Panc1 (cell line): ENCODE measurements at places on chromosomes 7 and 10.

DNA sequence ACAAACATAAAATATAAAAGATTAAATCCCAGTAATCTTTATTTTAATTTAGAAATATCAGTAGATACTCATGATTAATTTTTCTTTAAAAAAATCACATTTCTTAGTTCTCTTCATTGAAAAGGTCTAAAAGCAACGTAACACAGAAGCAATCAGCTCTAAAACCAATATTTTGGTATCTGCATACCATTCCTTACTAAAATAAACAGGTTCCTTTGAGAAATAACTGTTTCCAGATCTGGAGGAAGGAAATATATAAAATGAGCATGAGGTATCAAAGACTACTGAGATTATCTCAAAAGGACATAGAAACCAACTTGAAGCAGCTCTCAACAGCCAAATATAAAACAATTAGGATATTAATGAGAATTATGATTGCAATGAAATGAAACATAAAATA is 301.0 kb upstream of the GNAI1 start:
- DNase-seq: no peak

DNA sequence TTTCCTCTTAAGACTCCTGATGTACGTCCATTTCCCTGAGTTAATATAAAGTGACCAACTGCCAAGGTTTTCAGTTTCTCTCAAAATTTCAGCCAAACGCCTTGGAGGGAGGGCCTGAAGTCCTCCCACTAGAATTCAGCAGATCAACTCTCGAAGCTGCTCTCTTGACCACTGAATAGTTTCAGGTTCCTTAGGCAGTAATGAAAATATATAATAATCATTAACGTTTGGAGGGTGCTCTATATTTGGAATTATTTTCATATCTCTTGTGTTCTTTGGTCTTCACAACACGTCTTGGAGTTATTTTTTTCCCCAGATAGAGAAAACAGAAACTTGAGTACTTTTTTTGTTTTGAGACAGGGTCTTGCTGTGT is 123.6 kb upstream of the SFMBT2 start:
- no peak for DNase-seq

- no peak for DNase-seq
Observed at GRCh38 chr7:149562602-149563001, 65.0 kb upstream of the ZNF746 start.

GRCh38 chr7:19709249-19709578 is 377 bp upstream of the POLR1F start:
- DNase-seq: no peak

- no peak for DNase-seq
Observed at GRCh38 chr7:23285657-23286646, 13.2 kb upstream of the MALSU1 start.

DNA sequence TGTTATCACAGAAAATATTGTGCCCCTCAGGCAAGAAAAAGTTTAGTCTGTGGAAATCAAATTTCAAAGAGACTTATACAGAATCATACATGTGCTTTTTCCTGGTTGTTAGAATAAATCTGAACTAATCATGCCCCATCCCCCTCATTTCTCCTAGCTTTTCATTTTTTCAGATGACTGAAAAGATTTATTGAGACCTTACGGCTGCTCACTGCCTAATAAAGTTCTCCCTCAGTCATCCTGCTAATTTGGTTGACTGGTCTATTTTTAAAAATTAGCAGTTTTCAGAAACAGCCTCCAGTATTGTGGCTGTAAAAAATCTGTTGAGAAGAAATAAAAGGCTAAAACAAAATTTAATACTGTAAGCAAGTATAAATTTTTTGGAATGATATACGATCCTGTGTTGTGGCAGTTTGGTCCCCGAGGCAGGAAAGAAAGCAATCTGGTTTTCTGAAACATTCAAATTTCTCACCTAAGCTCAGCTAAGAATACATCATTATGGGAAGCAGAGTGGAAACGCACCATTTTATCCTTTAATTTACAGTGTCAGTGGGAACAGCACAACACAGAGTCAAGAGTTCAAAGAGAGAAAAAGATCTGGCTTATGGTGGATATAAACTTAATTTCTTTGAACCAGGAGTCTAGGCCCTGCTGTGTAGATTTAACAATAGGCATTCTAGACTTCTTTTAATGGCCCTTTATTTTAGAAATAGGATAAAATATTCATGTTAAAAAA is 144.4 kb downstream of the KCND2 start:
- no peak for DNase-seq

GRCh38 chr7:47508389-47509380 is 73.2 kb downstream of the TNS3 start:
- DNase-seq: no peak

GRCh38 chr10:35452171-35452570 is 115.9 kb downstream of the CCNY start:
- no peak for DNase-seq

- no peak for DNase-seq
Observed at GRCh38 chr7:47326808-47327207, 255.1 kb downstream of the TNS3 start.

DNA sequence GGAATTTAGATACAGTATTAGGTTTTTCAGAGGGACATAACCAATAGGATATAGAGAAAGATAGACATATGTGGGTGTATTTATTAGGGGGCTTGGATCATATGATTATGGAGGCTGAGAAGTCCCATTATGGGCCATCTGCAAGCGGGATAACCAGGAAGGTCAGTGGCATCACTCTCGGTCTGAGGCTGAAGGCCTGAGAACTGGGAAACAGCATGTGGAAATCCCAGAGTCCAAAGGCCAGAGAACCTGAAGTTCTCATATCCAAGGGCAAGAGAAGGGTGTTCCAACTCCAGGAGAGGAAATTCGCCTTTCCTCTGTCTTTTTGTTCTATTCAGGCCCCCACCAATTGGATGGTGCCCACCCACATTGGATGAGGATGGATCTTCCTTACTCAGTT is 180.7 kb downstream of the POU6F2 start:
- DNase-seq: no peak

- DNase-seq: no peak
Observed at GRCh38 chr10:70448236-70448635, 6.8 kb upstream of the NODAL start.

DNA sequence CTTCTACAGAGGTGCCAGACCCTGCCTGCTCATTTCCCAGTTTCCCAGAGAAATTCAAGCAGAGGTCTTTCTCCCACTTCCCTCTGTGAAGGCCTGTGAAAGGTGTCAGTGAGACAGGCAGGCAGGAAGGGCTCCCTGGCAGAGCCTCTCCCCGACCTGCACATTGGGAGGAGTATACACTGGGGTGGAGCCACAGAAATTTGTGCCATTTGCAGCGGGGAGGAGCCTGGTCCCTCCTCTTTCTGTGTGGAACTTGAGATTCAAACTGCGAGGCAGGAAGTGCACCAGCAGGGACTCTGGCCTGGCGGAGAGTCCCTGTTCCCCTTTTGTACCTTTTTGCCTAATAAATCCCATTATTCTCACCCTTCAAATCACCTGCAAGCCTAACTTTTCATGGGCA is 54.6 kb upstream of the OPN4 start:
- no peak for DNase-seq

GRCh38 chr10:69070951-69071350 is 17.0 kb upstream of the SRGN start:
- DNase-seq: no peak

DNA sequence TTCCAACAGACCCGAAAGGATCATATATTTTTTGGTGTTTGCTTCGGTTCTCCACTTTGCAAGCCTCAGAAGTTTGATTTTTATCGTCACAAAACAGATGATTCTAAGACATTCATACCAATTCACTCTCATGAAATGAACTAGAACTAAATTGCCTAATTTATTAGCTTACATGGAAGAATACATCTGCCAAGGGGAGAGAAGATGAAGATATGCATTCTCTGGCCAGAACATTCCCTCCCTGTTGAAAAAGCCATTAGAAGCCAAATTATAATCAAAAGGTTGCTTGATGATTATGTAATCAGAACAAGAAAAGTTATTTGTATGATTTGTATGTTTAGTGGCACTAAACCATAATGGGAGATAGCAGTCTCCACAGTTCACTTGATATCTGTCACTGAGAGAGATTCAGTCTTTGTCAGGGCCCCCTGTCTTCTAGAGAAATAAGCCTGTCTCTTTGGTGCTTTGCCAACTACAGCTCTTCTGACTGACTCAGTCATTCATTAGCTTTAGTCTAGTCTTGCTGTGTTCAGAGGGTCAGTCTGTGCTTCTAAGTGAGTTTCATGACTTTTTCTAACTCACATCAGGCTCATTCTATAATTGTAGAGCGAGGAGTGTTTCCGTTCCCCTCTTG is 95.3 kb upstream of the GNAI1 start:
- DNase-seq: no peak

GRCh38 chr10:32123021-32123420 is 66.8 kb upstream of the KIF5B start:
- DNase-seq: no peak

DNA sequence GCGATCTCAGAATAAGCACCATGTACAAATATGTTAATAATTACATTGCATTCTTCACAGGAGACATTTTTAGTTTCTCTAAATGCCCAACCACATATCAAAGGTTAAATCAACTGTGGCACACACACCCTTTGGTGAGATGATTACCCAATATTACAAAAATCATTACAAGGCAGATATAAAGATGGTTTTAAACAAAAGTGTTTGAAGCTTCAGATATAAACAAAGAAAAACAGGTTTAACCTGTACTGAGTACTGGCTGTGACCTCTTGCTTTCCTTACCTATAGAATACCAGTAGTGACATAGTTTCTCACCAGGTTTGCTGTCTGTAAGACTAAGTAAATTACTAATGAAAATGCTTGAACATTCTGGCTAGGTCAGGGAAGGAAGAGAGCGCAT is 360.0 kb upstream of the IGFBP3 start:
- no peak for DNase-seq

GRCh38 chr7:113374955-113375354 is 256.6 kb upstream of the SMIM30 start:
- DNase-seq: no peak

GRCh38 chr10:104080762-104081161 is 4.9 kb downstream of the COL17A1 start:
- DNase-seq: no peak

DNA sequence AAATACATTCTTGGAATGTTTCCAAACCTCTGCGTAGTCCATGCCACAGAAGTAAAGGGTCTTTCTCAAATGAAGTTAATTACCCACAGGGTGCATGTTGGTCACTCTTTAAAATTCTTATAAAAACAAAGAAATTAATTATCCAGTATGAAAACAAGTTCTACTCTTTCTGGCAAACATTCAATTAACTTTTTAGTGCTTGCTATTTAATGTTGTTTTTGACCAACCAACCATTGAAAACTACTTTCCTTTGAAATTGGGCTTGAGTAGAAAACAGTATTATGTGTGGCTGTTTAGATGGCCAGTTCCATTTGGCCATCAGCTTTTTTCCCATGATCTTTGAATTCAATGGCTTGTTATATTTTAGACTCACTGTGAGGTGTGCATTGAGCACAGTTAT is 83.0 kb downstream of the TAF3 start:
- DNase-seq: no peak

DNA sequence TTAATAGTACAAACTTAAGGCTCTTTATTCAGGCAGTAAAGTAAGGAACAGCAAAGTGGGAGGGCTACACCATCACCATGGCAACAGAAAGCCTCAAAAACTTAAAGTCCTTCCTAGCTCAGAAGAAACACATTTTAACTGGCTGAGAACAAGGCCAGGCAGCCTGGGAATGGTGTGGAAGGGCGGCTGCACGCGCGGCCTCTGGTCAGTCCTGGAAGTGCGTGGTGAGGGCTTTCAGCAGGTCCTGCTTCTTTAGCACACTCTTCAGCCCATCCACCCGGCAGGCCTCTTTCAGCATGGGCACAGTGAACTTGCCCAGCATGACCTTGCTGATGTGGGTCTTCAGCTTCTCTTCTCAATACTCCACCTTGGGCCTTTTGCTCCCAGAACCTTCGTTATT is 133.0 kb downstream of the CYP26A1 start:
- DNase-seq: no peak

DNA sequence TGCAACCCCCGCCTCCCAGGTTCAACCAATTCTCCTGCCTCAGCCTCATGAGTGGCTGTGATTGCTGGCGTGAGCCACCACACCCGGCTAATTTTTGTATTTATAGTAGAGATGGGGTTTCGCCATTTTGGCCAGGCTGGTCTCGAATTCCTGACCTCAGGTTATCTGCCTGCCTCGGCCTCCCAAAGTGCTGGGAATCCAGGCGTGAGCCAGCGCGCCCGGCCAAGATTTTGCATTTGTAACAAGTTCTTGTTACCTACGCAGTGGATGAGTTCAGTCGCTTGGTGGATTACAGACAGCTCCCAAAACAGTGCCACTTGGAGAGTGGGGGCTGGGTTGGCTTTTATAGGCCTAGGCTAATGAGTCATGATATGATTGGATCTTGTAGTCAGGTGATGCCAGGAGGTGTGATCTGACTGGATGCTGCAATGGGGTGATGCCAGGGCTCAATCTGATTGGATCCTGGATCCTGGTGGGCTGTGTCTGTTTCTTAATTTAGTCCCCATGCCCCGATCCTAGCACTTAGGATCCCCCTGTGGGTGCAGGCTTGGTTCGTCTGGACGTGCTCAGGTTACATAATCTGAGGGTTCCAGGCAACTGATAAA is 20.3 kb downstream of the SBDS start:
- DNase-seq: no peak

GRCh38 chr10:103668351-103669242 is 175.1 kb downstream of the NEURL1 start:
- no peak for DNase-seq

DNA sequence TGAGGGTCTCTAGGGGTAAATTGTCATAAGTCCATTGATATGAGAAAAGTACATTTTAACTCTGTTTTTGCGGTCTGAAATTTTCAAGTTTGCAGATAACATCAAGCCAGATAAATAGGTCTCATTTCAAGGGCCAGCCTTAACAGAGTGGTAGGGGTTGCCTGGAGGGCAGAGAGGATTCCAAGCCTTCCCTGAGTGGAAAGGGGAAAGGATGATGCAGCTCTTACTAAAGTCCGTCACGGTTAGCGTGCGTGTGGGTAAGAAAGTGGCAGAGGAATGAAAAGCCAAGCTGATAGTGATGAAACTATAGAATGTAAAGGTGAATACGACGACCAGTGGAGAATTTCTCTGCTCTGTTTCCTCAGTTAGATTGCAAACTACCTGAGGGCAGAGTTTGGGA is 71.6 kb downstream of the ADRA2A start:
- no peak for DNase-seq

DNA sequence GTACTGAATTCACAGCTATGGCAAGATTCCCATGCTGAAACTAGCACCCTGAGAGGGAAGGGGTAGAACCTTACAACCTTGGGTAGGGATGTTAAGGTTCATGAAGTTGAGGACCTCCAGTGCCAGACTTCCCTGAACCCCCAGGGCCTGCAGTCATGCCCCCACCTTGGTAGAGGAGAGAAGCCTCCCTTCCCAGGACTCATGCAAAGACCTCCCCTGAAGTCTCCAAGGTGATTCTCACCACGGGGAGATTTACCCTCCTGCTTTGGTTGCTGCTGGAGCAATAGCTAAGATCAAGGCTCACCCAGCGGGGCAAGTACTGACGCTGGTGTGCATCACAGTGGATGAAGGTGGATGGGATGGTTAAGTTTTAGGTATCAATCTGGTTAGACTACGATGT is 49.1 kb upstream of the PFKP start:
- no peak for DNase-seq

- no peak for DNase-seq
Observed at GRCh38 chr7:104679085-104679484, 334.9 kb upstream of the KMT2E start.
